ENCODE measurements at places on chromosomes 5 and 9. TPM values are rescaled to one million over a fixed set of nuclear protein-coding genes. Genes with fewer than 3 reads are reported as not detected.

DNA sequence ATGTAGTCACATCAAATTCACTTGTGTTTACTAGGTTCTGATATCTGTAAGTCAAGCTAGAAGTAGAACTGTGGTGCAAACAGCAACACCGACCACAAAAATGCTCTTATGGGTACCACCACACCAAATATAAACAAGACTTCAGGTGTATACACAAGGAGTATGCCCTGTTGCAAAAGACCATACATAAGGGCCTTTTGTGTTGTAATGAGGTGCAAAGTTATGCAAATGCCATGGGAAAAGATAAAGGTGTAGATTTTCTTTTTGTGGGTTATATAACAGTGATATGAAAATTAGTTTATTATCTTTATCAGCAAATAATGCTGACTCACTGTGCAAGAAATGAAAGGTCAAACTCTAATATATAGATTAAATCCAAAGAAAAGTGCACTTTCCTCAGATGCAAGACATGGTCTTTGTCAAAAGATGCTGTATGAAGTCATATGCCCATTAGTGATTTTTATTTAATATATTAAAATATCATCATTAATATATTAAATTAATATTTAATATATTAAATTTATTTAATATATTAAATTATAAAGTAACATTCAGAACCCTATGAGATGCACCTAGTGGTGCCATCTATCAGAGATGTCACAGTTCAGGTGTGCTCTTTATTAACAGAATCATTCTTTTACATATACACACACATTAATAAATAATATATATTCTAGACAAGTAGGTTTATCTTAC lies 26.7 kb upstream of the ALDH1A1 start:
- H3K27me3 ChIP-seq, result no peaks in the 10 kb centered on the region
- H3K4me1 ChIP-seq, result peaks cover 32% of the 10 kb centered on the region
- no peak overlapping the region for H3K4me3 ChIP-seq
- DNase-seq, result no peak
- H3K36me3 ChIP-seq, result peaks cover 1% of the 10 kb centered on the region

The HACD4 gene
- 0.72 TPM for total RNA-seq

GRCh38 chr5:80960531-80961375 lies 590 bp downstream of the RASGRF2 start:
- DNase-seq, result peak; percentile 16
- no peaks in the 10 kb centered on the region for H3K36me3 ChIP-seq
- peaks cover 11% of the 10 kb centered on the region for H3K4me1 ChIP-seq
- peak overlapping the region; percentile 15 for H3K27ac ChIP-seq
- peak overlapping the region; percentile 62 for H3K4me3 ChIP-seq
- peaks cover 81% of the 10 kb centered on the region for H3K27me3 ChIP-seq

The ANKRD31 gene
- total RNA-seq, result 0.55 TPM

The SPARC gene
- total RNA-seq, result 55.2 TPM

DNA sequence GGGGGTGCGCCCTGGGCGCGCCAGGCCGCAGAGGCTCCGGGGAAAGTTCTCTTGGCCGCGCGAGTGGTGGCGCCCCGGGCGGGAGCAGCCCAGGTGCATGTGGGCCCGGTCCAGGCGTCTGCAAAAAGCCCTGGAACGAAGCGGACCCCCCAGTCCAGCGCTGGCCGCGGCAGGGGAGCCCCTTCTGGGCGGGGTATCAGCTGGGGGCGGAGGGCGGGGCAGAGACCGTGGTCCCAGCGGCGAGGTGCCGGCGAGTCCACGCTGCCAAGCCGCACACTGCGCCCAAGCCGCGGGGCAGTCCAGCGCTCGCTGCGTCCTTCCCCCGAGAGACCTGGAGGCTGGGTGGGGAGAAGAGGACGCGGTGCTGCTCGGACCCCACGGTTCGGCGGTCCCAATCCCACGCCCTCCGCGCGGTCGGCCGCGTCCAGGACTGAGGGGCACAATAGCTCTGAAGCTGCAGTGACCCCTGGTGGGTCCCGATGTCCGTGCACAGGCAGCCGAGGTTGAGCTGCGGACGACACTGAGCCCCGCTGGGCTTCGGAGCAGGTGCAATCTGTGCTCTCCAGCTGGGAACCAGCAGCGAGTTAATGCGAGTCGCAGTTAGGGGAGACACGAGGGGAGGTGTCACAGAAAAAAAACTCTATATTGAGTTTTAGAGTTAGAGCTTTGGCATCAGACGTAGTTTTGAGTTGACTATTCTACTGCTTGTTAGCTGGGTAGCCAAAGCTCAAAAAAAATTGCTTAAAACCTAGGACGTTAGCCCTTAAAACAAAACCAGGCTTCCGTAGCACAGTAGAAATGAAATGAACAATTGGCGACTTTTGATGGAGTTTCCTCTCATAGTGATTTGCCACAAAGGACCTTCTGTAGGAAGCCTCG lies 1.1 kb upstream of the EPB41L4A start:
- H3K27ac ChIP-seq, result peak overlapping the region; percentile 83
- H3K4me3 ChIP-seq, result peak overlapping the region; percentile 87
- H3K36me3 ChIP-seq, result no peaks in the 10 kb centered on the region
- peaks cover 22% of the 10 kb centered on the region for H3K4me1 ChIP-seq
- H3K27me3 ChIP-seq, result peaks cover 29% of the 10 kb centered on the region

- peak within 1 kb of the TSS; percentile 64 for H3K4me3 ChIP-seq
- no peaks in the 10 kb centered on the region for H3K27me3 ChIP-seq
- peak; percentile 26 for DNase-seq
- H3K27ac ChIP-seq, result peak within 1 kb of the TSS; percentile 92
- peaks cover 43% of the 10 kb centered on the region for H3K4me1 ChIP-seq
These were observed at the start of gene TNFSF15 for GRCh38 chr9:114805670-114806525. TSS of gene TNFSF15 (minus strand) at chr9:114806039. CDS start at chr9:114806012, 27 bp downstream.

The DBH gene
- not detected for total RNA-seq

GRCh38 chr5:44299394-44299793 lies 89.8 kb downstream of the FGF10 start:
- no peaks in the 10 kb centered on the region for H3K27me3 ChIP-seq
- no peak overlapping the region for H3K4me3 ChIP-seq
- DNase-seq, result no peak
- no peaks in the 10 kb centered on the region for H3K4me1 ChIP-seq
- no peaks in the 10 kb centered on the region for H3K36me3 ChIP-seq

DNA sequence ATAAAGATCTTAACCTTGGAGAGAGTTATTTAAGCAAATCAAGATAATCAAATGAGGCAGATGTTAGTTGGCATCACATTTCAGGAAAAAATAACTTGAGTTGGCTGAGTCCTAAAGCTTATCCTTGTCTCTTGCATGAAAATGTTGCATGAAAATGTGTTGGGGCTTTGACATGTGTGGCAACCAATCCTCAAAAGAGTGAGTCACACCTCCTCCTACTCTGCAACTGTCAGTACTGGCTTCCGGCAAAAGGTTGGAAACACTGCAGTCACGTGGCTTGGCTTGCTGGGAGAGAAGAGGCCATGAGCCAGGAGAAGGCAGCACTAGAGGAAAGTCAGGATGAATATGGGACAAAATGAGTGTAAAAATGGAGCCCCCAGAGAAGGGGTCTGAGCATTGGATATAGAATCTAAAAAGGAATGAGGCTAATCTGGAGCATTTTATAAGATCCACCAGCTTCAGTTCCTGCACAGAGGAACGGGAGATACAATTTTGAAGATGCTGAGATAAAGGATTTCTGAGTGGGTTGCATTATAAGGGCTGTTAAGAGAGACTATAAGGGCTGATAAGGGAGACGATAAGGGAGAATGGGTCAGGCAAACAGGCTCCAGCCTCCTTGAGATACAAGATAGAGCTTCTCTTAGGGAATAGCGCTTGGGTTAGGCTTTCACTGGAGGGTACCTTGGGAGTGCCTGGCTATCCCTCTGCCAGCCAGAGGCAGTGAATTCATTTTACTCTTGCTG lies 43.1 kb downstream of the SPATA31D1 start:
- no peak overlapping the region for H3K27ac ChIP-seq
- no peaks in the 10 kb centered on the region for H3K36me3 ChIP-seq
- no peaks in the 10 kb centered on the region for H3K27me3 ChIP-seq
- no peak for DNase-seq

DNA sequence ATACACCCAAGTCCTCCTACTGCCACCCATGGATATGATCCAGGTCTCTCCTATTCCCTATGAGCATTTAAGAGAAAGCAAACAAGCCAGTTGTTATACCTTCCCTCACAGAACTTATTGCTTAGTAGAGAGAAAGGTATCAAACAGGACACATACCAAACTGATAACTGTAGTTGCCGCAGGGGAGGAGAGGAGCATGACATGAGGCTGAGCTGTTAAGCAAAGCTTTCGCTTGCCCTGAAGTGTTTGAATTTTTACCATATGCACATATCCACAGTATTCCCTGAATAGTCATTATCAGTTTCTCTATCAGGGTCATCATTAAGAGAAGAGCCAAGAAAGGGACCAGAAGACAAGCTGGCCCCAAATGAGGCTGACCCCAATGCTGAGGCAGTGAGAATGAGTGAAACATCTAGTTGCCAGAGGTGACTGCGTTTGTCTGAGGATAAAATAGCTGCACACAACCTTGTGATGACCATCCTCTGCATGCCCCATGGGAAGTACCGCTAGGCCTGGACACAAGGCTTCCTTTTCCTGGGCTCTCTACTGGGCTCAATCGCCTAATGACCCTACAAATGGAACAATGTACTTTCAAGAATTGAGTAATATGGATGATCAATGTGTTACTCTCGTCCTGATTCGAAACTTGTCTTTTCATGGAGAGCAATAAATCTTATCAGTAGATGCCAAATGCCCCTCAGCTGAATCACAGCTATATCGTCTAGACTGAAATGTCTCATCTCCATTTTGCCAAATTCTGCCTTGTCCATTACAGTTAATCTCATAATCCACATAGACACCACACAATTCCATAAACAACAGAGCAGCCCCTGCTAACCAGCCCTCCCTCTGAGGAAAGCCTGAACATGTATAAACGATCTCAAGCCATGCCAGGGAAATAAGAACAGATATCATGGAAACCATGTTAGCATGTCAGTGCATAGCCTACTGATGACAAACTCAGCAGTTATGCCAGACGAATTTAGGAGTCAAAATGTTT lies 4.3 kb upstream of the IFNK start:
- H3K36me3 ChIP-seq, result peaks cover 5% of the 10 kb centered on the region
- H3K27ac ChIP-seq, result no peak overlapping the region
- peaks cover 2% of the 10 kb centered on the region for H3K4me1 ChIP-seq
- no peak overlapping the region for H3K4me3 ChIP-seq
- H3K27me3 ChIP-seq, result no peaks in the 10 kb centered on the region

The NFIB gene
- total RNA-seq, result 15.3 TPM

DNA sequence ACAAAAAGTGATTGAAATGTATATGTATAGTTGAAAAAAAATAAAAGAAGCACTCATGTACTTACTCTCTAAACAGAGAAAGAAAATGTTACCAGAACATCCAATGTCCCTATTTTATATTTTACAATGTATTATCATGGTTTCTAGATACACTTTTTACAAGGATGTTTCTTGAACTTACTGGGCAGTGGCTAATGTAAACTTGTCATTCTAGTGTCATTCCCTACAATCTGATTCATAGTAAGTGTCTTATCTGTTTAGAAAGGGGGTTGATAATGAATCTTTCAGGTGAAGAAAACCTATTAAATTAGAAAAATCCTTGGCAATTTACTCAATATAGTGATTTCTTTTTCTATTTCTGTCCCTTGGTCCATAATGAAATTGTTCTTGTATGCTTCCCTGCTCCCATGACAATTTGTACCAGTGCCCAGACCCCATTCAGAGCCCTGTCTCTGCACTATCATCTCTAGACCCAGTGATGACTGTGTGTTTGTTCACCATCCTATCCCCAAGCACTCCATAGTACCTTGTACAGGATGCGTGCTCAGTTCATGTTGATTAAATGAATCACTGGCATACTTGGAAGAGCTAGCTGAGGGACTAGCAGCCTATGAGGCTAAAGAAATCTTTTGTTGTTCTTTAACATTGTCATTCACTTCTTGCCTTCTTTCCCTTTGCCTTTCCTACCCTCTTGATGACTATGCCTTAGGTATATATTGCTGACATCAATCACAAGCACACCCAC lies 101.2 kb downstream of the HMHB1 start:
- no peak for DNase-seq
- no peaks in the 10 kb centered on the region for H3K36me3 ChIP-seq
- H3K27me3 ChIP-seq, result peaks cover 13% of the 10 kb centered on the region
- no peaks in the 10 kb centered on the region for H3K4me1 ChIP-seq
- no peak overlapping the region for H3K27ac ChIP-seq
- no peak overlapping the region for H3K4me3 ChIP-seq

GRCh38 chr5:472076-472655 lies 29.2 kb downstream of the EXOC3 start:
- no peaks in the 10 kb centered on the region for H3K36me3 ChIP-seq
- H3K27me3 ChIP-seq, result peaks cover 3% of the 10 kb centered on the region
- no peak overlapping the region for H3K27ac ChIP-seq
- peaks cover 8% of the 10 kb centered on the region for H3K4me1 ChIP-seq

- H3K36me3 ChIP-seq, result no peaks in the 10 kb centered on the region
- no peak for DNase-seq
- no peak overlapping the region for H3K4me3 ChIP-seq
- peaks cover 12% of the 10 kb centered on the region for H3K27me3 ChIP-seq
- no peak overlapping the region for H3K27ac ChIP-seq
These were observed 128.8 kb upstream of the GPR151 start for GRCh38 chr5:146644831-146645230.

GRCh38 chr5:135393691-135394090 lies 5.3 kb downstream of the MACROH2A1 start:
- H3K36me3 ChIP-seq, result peaks cover 2% of the 10 kb centered on the region
- no peaks in the 10 kb centered on the region for H3K27me3 ChIP-seq
- DNase-seq, result no peak
- peaks cover 64% of the 10 kb centered on the region for H3K4me1 ChIP-seq

DNA sequence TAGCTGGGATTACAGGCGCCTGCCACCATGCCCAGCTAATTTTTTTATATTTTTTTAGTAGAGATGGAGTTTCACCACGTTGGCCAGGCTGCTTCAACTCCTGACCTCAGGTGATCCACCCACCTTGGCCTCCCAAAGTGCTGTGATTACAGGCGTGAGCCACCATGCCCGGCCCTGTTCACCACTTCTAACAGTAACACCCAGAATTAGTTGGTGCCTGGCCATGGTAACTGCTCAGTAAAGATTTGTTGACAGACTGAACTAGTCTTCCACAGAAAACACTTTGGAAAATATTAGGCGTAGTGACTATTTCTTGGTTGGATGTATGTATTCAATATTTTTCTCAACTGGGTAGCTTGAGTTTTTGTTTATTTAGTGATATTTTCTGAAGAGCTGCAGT lies 24.0 kb downstream of the TUT7 start:
- peaks cover 27% of the 10 kb centered on the region for H3K36me3 ChIP-seq
- no peak for DNase-seq
- no peaks in the 10 kb centered on the region for H3K27me3 ChIP-seq

The FOXD4 gene
- 0.50 TPM for total RNA-seq

GRCh38 chr5:116455061-116455460 lies 119.6 kb downstream of the SEMA6A start:
- no peak overlapping the region for H3K4me3 ChIP-seq
- H3K4me1 ChIP-seq, result peaks cover 41% of the 10 kb centered on the region
- H3K27me3 ChIP-seq, result no peaks in the 10 kb centered on the region
- no peak overlapping the region for H3K27ac ChIP-seq
- DNase-seq, result no peak
- peaks cover 9% of the 10 kb centered on the region for H3K36me3 ChIP-seq

The LRRC19 gene
- not detected for total RNA-seq
